Stimulated activated CD4-positive, alpha-beta T cell treated with anti-CD3 and anti-CD28 coated beads, TNF-alpha, amount 100 ng/mL, for 24 hours (primary cell): ENCODE measurements at places on chromosomes 12 and 14.

DNA sequence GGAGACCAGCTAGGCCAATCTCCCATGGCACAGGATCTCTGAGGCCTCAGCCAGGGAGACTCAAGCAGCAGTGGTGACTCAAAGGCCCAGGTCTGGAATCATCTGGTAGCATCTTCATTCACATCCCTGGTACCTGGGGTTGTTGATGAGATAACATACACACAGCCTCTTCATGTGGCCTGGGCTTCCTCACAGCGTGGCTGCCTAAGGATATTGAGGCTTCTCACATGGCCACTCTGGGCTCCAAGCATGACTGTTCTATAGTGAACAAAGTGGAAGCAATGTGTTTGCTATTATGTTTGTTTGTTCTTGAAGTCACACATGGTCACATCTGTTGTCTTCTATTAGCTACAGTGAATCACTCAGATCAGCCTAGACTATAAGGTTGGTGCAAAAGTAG lies 584.1 kb downstream of the VRK1 start:
- no peak for DNase-seq

DNA sequence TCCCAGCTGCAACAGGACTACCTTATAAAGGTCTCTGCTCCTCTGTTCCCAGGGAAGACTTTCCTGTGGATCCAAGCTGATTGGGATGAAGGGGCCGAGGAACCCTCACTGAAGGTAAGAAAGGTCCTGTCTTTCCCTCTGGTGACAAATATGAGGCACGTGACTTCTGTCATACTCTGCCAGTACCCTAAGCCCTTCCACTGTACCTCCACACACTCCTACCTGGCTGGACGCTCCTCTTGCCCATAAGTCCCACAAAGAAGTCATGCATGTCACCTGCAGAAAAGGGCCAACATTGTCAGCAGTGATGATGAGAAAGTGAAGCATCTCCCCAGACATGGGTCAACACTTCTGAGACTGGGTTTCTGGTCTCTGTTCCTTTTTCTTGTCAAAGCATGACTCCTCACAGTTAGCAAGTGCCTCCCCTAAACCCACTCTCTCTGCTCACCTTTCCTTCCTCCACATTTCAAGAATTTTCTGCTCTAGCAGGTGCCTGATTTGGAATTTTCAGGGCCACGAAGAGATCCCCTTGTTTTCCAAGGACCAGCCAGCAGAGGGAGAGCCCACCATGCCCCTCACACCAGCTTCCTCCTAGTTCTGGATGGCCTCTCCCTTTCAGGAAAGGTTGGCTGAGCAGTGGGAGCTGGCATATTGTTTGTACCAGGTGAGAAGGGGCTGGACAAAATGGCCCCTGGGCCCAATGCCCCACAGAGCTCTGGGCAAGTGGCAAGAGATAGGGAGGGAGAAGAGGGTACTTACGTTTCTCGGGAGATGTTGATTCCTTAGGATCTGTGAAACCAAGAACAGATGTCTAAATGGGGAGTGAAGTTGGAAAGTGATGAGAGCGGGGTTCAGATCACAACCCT lies 3.5 kb downstream of the TAC3 start:
- DNase-seq = no peak

GRCh38 chr14:69096246-69096645 lies 56.7 kb downstream of the DCAF5 start:
- DNase-seq = no peak

- DNase-seq = no peak
Observed at GRCh38 chr12:52323416-52324152, 2.4 kb upstream of the KRT83 start.

DNA sequence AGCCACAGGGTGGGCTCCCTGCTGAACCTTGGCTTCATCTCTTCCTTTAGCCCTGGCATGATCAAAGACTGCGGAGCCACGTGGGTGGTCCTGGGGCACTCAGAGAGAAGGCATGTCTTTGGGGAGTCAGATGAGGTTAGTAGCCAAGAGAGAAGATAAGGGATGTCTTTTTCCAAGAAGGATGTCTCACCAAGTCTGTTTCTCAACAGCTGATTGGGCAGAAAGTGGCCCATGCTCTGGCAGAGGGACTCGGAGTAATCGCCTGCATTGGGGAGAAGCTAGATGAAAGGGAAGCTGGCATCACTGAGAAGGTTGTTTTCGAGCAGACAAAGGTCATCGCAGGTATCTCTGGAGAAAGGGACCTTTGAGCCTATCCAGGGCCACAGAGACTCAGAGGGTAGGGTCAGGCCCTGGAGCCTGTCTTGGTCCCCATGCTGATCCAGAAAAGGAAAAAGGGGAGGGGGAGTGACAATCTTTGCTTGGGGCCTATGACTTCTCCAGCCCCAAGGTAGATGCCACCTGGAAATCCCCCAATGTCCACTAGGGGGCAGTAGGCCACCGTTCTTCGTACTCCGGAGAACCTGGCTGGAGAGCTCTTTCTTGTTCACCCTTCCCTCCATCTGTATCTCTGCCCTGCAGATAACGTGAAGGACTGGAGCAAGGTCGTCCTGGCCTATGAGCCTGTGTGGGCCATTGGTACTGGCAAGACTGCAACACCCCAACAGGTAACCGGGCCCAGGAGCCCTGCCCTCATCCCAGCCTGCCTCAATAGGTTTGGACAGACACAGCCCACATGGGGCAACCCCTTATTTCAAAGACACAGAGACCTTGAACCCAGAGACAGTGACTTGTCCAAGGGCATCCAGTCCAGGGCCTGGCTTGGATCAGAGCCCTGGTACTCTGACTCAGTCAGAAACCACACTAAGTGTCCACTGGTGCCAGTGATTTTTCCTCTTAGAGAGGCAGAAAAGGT lies 2.0 kb downstream of the TPI1 start:
- DNase-seq = peak; percentile 67
